ENCODE measurements at places on chromosomes 5 and 9.
A peak's percentile ranks its signal among the peaks of the same experiment; 100 is the strongest.

GRCh38 chr9:18905883-18906629 is 127.0 kb downstream of the SAXO1 start:
- no peak for DNase-seq

- DNase-seq: no peak
Measured at GRCh38 chr9:116005205-116005604, 148.4 kb upstream of the PAPPA start.

- DNase-seq: no peak
Measured at GRCh38 chr9:22111954-22112247, 102.8 kb upstream of the CDKN2B start.

DNA sequence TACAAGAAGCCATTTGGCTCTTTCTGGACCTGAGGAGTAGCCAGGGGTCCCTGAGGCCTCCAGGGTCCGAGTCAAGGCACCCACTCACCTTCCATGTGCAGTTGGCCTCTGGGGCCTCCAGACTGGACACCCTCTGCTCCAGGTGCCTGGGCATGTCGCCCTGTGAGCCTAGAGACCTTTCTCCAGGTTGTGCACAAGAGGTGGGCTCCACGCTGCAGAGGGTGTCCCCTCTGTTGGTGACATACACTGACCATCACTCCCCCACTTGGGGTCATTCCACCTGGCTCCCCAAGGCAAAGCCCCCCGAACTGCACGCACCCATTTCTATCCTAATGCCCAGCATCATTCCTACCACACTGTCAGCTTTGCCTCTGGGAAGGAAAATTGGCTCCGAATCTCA is 48.8 kb downstream of the RASGEF1C start:
- DNase-seq: no peak

DNA sequence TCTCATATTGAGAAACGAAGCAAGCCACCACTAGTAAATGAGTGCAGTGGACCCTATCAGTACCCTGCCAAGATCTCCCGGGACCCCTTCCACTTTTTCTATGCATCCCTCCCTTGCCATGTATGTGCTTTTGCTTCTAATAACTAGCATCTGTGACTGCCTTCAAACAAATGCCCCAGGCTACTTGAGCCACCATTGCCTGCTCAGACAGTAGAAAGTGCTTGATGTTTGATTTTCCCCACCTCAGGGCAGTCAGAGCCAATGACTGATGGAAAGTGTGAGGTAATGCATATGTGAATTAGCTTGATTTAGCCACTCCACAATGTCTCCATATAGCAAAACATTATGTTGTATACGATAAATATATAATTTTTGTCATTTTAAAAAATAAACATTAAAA is 797.3 kb upstream of the ACO1 start:
- no peak for DNase-seq

GRCh38 chr5:154251529-154251928 is 61.0 kb downstream of the GALNT10 start:
- no peak for DNase-seq

- no peak for DNase-seq
Measured at GRCh38 chr9:29078063-29078666, 1504.9 kb upstream of the C9orf72 start.

DNA sequence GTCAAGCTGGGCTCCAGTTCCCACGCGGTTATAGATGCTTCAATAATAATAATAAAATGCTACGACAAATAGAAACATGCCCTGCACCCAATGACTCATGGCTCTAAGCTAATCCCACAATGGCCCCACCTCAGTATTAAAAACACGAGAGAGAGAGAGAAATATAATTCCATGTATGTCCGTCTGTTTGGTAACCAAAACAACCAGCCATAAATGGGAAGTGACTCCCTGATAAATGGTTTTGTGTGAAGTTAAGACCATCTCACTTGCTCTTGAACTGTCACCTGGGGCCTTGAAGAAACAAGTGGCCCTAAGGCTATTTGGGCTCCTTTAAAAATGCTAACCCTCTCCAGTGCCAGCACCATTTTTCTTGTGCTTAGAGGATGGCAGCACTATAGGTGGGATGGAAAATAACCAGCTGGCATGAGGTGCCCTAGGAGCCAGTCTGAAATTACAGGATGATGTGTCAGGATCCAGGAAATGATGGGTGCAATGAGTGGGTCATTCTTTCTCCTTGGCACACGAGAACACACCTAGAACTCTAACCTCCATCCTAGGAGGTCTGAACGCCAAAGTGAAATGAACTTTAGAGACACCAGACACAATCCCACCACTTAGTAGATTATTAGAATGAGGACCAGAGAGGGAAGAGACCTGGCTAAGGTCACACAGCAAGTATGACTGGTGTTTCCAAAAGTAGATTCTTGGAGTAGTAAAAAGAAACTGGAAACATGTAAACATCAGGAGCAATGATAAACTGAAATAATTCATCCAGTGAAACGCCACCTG is 35.7 kb upstream of the ADRB2 start:
- no peak for DNase-seq

DNA sequence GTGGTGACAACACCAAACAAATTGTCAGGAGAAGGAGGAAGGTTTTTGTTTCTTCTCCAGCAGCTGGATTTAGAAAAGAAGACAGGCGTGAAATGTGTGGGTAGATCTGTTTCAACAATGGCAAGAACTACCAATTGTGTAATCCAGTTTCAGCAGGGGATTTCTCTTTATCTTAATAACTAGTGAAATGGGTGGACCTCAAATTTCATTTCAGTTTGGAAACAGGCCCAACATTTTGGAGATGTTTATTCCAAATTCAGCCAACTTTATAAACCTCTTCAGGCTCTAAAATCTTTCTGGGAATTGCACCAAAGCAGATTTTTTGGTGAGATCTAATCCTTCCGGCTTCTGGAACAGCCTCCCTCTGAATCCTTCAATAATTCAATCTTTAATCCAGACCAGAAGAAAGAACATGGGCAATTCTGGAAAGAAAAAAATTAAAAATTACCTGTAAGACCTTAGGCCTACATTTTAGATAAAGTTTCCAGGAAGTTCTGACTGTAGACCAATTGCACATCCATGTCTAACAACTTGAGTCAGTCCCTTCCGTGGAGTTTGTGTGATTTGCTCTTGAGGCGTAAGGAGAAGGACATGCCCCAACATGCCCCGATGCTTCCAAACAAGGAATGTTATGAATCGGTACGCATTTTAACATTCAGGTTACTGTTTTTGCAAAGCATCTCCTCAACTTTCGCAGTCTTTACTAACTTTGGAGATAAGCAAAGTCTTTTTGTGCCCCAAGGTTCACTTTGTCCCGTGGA is 423.6 kb downstream of the IRX1 start:
- DNase-seq: no peak

GRCh38 chr5:67147760-67148159 is 48.8 kb downstream of the CD180 start:
- DNase-seq: no peak

DNA sequence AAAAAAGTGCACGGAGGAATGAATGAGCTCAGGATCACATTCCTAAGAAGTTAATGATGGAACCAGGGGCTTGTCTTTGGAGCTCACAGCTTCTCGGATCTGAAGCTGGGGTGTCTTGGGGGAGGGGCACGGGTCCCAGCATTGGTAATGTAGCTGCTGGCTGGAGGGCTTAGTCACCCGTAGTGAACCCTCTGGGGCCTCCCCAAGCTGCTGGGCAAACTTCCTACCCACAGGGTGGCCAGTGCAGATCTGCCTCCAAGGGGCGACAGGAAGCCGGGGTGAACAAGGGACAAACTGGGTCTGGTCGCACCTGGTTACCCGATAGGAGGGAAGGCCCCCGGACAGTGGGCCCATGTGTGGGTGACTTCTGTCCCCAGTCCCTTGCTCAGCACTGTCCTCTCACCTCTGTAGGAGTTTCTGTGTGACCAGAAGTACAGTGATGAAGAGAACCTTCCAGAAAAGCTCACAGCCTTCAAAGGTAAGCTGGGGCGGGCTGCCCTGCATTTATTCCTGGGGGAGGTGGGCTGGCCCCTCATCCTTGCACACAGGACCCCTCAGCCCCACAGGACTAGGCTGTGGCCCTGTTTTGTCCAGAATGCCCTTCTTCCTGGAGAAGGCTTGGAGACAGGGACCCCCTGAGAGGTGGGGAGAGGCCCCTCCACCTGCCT is 14.1 kb upstream of the NUP214 start:
- DNase-seq: no peak

DNA sequence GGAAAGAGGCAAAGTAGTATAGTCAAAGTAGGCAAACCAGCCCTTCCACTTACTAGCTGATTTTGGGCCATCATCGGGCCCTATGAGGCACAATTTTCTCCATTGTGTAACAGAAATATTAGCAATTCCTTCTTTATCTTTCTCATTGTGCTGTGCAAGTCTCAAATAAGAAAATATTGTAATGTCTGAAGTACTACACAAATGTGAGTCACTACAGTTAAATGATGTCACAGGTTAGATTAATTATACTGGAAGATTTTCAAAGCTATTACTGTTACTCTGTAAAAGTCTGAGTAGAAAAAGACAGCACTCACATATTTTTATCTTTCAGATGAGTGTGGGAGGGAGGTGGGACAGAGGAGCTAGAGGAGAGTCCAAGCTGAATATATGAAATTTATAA is 12.4 kb upstream of the TMC1 start:
- DNase-seq: no peak

DNA sequence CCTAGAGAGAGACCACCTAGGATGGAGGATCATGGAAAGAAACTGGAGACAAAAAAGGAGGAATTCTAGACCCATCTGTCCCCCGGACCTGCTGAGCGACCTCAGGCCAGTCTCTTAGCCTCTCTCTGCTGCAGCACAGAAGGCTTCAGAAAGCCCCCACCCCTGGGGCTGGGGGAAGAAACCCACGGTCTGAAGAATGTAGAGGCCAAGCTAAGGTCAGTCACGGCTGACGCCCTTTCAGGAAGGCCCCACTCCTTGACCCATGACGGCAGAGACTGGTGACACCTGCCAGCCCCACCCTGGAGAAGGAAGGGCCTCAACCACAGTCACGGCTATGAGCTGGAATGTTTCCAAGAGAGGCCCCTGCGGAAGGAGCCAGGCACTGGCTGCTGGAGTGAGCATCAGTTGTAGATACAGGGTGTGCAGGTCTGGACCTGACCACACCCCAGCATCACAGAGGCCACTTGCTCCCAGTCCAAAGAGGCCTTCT is 120.5 kb upstream of the BOD1 start:
- no peak for DNase-seq

DNA sequence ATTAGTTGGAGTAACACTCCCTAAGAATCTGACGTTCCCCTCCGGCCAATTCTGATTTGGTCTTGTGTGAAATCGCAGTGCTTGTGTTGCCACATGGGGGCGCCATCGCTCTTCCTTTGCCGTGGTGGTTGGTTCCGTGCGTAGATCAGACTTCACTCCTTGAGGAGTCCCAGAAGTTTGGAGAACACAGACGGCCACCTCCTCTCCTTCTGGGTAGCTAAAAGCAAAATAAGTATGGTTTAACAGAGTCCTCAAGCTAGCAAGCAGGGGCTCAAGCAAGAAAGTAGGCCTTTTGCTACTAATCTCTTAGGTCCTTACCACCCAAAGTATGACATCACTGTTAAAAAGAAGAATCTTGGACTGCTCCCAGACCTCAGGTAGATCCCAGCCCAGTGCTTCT is 59.5 kb downstream of the HSPA4 start:
- DNase-seq: peak; percentile 75

DNA sequence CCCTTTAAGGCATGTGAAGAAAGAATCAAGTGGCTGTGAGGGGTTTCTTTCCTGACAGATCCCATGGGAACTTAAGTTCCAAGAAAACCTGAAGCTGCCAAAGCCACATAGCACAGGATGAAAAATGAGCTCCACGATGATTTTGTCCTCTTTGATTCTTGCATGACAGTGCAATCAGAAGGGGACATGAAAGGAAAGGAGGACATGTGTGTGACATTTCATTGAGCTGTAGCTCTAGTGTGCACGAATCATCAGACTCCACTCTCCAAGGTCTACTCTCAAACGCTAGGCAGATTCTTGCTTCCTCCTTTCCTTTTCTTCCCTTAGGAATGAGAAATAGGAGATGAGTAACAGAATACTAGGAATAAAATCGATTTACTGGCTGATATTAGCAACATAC is 142.0 kb downstream of the ZNF608 start:
- no peak for DNase-seq

GRCh38 chr9:107675351-107676259 is 186.0 kb upstream of the KLF4 start:
- no peak for DNase-seq

DNA sequence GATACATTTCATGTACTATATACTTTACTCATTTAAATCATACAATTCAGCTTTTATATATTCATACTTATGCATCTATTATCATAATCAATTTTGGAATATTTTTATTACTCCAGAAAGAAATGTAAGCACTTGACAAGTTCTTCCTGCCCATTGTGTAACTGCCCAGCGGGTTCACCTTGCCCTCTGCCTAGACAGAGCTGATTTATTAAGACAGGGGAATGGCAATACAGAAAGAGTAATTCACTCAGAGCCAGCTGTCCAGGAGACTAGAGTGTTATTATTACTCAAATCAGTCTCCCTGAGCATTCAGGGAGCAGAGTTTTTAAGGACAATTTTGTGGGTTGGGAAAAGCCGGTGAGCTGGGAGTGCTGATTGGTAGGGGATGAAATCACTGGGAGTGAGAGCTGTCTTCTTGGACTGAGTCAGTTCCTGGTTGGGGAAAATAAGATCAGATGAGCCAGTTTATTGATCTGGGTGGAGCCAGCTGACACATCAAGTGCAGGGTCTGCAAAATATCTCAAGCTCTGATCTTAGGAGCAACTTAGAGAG is 16.1 kb upstream of the SPIN1 start:
- no peak for DNase-seq

DNA sequence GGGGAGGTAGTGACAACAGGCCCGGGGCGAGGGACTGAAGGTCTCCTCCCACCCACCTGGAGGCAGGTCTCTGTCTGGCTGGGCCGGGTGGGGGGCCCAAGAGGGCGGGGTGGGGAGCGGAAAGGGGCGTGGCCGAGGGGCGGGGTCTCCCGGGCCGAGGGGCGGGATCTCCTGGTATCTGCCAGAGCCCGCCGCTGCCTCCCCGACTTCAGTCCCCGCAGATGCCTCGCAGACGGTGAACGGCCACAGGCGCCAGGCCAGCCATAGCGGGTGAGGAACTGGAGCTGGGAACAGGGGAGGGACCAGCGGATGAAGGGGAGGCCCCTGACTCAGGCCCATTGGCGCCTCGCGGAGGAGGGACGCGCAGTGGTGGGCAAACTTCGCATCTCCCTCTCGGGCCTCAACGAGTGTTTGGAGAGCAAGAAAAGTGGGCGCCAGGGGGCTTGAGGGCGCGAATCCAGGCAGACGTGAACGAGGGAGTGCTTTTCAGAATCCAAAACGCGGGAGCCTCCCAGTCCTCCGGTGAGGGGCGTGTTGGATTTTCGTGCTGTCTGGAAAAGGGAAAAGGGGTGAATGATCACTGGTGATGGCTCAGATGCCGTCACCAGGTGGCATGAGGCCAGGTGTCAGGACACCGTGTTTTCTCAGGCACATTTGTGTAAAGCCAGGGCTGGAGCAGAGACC is at the start of gene ADGRD2:
Gene ADGRD2 (plus strand): TSS at position 211 of the 684 bp plus-strand sequence. CDS start 1,216 bp downstream, outside the sequence.
- DNase-seq: no peak

DNA sequence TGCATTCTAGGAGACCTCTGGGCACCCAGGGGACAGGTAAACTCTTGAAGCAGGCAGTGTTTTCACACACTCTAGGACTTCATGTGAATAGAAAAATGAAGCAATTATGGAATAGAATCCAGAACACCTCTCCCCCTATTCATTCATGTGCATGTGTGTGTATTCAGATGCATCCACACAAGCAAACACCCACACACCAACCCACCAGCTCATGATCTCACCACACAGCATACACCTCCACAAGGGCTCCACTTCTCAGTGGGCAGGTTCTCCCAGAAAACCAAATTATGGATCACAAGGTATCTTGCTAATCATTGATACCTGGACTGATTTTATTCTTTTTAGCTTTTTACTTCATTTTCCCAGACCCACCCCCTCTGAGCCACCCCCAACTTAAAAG is 21.2 kb upstream of the HSD17B3 start:
- no peak for DNase-seq

- DNase-seq: no peak
Measured at GRCh38 chr5:88964831-88965230, 81.8 kb upstream of the MEF2C start.

All from naive thymus-derived CD4-positive, alpha-beta T cell (primary cell).